ENCODE measurements at places on chromosomes 2 and 18.
A peak's percentile ranks its signal among the peaks of the same experiment; 100 is the strongest.

GRCh38 chr2:15754703-15755099 lies 163.0 kb downstream of the DDX1 start:
- DNase-seq = no peak

- DNase-seq = no peak
These were observed 269.3 kb downstream of the METTL4 start for GRCh38 chr18:2302012-2302411.

DNA sequence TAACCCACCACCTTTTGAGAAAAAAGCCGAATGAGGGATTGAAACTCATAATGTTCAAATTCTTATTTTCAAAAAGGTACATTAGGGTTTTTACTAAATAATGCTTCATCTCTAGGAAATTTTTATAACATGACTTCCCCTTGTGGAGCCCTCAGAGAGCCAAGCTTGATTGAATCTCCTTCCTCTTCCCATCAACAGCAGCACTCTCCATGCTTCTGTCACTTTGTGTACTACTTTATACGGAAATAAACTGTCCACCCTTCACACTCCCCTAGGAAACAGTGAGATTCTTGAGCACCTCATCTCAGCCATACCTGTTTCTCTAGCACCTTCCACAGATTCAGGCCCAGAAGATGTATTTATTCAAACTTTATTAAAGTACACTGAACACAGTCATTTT lies 51.8 kb downstream of the TFPI start:
- DNase-seq = no peak

DNA sequence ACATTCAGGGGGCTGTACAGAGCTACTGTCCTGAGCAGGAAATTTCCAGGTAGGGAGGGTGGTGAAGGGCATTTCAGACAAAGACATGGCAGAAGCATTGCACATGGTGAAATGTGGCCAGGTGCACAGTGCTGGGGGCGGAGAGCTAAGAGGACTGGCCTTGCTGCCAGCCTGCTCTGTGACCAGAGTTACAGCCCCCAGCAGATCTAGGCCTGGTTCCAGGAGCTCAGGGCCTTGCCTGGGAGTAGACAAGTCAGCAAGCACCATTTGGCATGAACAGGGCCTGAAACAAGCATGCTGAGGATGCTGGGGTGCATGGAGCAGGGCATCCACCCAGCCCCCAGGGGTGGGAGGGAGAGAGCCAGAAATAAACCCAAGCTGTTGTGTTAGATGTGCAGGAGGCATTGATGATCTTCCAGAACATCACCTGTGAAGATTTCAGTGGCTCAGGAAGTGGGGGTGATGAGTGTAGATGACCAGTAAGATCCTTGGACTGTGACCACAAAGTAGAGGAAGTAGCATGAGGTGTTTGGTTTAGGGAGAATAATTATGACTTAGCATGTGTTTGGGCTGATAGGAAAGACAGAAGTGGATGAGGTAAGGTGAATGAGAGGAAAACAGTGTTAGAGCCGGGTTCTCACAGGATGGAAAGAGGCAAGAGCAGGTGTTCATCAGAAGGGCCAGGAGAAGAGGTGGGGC lies 61.1 kb downstream of the COA5 start:
- no peak for DNase-seq

- no peak for DNase-seq
These were observed 133.1 kb downstream of the NEDD4L start for GRCh38 chr18:58177004-58177717.

DNA sequence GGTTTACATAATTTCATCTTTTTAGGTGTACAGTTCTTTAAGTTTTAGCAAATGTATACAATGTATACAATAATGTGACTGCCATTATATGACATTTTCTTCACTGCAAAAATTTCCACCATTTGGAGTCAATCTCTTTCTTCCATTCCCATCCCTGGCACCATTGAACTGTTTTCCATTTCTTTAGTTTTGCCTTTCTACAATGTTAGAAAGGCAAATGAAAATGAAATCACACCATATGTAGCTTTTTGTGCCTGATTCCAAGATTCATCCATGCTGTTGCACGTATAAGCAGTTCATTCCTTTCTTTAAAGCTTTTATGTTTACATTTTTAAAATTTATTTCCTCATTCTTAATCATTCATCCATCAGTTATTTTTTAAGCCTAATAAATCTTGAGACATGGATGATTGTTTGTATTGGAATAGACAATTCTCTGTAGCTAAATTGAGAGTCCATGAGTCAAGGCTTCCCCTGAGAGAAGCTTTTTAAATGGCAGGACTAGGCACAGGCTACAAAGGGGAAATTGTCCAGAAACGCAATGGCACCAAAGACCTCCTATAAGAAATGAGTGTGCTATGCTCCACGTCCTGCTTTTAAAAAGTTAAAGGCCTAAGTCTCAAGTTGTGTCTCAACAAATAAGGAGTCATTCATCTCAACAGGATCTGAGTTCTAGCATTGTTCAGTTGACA lies 8.7 kb upstream of the COL5A2 start:
- no peak for DNase-seq

GRCh38 chr18:76351961-76352581 lies 143.0 kb downstream of the ZNF516 start:
- peak; percentile 67 for DNase-seq

DNA sequence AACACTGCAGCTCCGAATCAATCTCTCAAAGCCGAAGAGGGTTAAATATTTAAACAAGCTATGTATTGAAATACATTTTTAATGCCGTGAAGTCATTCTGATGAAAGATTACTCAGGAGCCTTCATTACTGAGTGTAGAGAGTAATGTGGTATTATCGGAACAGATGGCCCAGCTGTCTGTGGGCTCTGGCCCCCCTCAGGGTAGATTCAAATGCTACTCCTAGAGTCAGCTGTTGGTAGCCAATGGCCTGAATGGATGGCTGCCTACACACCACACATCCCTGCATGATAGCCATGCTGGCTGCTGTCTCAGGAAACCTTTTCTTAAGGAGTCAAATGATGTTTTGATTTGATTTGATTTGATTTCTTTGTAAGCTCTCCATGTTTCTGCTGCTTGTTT lies 732.3 kb upstream of the CELF4 start:
- DNase-seq = no peak

DNA sequence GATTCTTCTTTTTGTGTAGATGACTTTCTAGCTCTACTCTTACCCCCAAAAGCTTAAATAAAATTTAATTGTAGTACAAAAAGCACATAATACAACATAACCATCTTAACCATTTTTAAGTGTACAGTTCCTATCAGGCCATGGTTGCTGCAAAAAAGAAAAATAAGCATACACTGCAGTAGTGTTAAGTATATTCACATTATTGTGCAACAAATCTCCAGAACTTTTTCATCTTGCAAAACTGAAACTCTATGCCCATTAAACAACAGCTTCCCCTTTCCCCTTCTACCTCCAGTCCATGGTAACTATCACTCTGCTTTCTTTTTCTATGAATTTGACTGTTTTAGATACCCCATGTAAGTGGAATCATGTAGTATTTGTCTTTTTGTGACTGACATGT lies 18.1 kb downstream of the PPM1B start:
- no peak for DNase-seq

DNA sequence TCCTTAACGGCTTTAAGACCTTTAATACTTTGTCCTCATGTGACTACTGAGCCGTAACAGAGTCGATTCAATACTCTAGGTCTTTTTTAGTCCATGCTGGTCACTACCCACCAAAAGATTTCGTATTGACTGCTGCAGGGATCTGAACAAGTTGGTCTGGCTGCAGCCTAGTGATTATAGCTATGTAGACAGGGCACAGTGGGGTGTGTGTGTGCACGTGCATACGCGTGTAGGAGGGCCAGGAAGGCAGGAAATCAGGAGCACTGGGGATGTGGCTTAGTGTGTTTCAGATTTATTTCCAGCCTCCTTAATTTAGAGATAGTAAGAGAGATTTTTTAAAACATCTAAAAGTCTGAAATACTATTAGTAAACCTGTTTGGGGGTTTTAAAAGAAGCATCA lies 161.4 kb downstream of the MYO3B start:
- no peak for DNase-seq

GRCh38 chr18:9827211-9827792 lies 58.5 kb upstream of the TXNDC2 start:
- DNase-seq = no peak

DNA sequence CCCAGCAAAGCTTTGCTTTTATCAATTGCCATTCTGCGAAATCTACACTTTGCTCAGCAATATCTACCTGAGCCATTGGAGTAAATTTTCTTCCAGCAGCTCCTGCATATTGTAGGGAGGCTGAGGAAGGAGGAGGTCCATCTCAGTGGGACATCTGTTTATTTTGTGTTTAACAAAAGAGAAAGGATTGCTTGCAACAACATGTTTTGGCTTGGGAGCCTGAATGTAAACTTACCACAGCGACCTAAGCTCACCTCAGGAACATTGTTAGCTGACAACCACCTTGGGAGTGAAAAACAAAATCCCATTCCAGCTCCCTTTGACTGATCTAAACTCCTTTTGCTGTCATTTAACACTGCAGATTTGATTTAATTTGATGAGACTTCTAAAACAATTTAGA lies 356.1 kb downstream of the SS18 start:
- DNase-seq = no peak

GRCh38 chr2:229454934-229455631 lies 184.0 kb upstream of the PID1 start:
- no peak for DNase-seq

DNA sequence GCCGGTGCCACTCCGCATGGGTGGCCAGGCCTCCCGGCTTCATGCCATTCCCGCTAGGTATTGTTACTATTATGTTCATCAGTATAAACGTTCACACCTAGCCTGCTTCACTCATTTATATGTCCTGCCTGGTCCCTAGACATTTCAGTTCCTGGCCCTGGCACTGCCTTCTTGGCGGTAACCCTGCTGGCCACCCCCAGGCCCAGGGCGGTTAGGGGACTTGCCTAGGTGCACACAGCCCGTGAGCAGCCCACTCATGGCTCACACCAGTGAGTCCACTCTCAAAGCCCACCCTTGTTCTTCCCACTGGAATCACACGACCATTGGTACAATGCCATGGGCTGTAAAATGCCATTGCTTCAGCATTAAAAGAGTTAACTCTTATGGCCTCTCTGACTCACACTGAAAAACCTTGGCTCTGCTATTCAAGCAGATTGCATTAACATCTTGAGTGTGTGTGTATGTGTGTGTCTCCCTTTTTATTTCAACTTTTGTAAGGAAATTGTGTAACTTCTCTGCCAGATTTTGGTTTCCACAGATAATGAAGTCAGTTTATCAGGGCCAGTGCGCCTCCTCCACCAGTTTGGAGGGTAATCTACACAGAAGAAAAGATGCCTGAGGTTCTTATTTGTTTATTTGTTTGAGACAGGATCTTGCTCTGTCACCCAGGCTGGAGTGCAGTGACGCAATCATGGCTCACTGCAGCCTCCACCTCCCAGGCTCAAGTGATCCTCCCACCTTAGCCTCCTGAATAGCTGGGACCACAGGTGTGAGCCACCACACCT lies 74.2 kb downstream of the RAB31 start:
- no peak for DNase-seq

GRCh38 chr18:26416652-26417150 lies 131.7 kb downstream of the KCTD1 start:
- DNase-seq = no peak

DNA sequence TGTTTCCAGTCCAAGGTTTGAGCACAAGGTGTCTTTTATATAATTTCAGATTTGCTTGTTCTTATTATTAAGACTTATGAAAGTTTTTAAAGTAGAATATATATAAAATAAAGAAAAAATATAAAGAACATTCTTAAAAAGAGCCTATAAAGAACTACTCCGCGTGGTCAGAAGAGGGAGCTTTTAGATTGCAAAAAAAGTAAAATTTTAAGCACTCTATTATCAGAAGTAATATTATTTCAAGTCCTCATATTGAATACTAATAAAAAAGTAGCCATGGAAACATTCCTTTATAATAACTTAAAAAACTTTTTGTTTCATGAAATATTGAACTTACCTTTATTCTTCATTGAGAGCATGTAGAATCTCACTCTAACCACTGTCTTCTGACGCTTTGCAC lies 51.4 kb downstream of the LINC00305 start:
- no peak for DNase-seq

- no peak for DNase-seq
These were observed 317.4 kb upstream of the ETAA1 start for GRCh38 chr2:67079729-67080128.

- no peak for DNase-seq
These were observed 13.6 kb upstream of the ADI1 start for GRCh38 chr2:3532941-3533340.

GRCh38 chr2:214742119-214742518 lies 67.4 kb downstream of the BARD1 start:
- DNase-seq = no peak

DNA sequence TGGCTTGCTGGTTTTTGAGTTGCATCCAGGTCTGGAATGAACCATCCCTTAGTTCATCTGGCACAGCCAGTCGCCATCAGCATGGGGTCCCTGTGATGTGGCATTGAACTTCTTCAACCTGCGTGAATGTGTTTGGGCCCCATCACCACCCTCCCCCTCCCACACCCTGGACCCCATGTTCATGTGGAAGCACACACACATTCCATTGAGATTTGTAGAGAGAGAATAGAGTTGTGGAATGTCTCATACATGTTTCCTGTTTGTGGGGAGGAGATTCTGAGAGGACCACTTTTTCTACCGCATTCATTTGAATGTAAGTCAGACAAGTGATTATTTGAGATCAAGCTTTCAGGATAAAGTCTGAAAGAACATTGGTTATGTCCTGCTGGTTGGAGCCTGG lies 117.6 kb upstream of the EML6 start:
- DNase-seq = no peak

DNA sequence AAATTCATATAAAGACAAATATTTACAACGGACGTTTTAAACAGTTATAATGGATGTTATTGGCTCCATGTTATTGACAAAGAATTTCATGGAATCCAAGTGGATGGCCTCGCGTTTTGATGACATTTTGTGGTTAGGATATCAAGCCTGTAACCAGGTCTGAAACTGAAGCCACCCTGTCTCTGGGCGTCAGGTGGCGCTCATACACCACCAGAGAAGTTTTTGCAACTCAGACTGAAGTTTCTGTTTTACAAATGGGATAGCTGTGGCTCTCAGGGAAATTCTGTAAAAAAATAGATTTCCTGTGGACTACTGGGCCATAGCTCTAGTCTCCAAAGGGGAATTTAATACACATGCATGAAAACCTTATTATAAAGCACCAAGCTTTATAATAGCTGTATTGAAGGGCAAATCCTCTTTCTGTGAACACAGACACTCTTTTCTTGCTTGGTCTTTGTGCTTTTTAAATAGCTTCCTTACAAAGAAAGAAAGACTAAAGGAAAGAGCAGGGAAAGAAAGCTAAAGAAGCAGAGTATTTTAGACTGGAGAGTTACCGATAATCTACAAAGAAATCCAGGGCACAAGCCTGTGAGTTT lies 86.7 kb downstream of the C18orf54 start:
- DNase-seq = no peak

- no peak for DNase-seq
These were observed 2.8 kb downstream of the PHLPP1 start for GRCh38 chr18:62717925-62718800.

DNA sequence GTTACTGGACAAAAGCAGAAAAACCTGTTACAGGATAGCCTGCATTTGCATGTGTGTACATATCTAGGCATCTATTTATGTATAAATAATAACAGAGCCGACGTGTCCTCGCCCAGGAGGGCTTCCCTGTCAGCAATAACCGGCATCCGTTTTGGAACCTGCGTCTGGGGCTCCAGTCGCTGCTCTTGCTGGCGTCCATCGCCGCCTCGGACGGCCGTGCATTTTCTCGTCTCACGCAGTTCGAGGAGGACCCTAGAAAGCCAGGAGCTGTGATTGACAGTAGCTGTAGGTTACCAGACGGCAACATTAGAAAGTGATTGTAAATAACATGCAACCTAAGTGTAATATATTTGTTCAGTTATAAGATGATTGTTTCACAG lies 132.6 kb downstream of the NFATC1 start:
- no peak for DNase-seq

GRCh38 chr2:237577956-237578870 lies 11.8 kb downstream of the PRLH start:
- DNase-seq = no peak

Measured in NCI-H2107 (cell line).